Heart left ventricle (tissue), 16 donors: ENCODE measurements at places on chromosomes 5 and 9.
A peak's percentile ranks its signal among the peaks of the same experiment; 100 is the strongest.

- peak; percentile 88 for DNase-seq
Measured at GRCh38 chr9:130042885-130043653, at the start of gene FNBP1. FNBP1 (minus strand) TSS chr9:130043189; CDS start chr9:130042975, 214 bp downstream.

DNA sequence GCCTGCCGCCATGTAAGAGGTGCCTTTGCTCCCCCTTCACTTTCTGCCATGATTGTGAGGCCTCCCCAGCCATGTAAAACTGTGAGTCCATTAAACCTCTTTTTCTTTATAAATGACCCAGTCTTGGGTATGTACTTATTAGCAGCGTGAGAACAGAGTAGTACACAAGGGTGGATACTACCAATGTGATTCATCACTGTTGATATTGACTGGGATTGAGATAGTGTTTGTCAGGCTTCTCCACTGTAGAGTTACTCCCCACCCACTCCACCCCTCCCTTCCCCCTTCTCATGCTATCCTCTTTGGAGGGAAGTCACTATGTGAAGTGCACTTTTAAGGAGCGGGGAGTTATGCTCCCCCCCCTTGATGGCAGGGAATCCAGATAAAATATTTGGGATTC is 11.4 kb upstream of the CRHBP start:
- no peak for DNase-seq

- DNase-seq, result peak; percentile 45
Measured at GRCh38 chr5:179139936-179140235, 79.7 kb downstream of the ZNF354C start.

DNA sequence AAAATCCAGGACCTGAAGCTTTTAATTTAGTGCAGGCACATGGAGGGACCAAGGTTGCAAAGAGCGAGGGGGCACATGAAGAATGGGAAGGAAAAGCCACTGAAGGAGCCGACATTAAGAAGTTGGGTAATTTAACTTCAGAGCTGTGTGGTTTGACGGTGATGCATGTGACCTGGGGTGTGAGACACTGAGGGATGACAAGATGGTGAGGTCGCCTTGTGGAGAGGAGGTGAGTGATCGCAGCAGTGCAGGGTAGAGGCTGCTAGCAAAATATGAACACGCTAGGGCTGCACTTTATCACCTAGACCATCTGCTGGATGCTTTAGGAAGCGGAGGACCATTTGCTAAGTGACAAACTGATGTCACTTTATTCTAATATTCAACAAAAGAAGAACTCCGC is 339.0 kb upstream of the KIF2A start:
- no peak for DNase-seq

GRCh38 chr9:93501406-93501805 is 48.0 kb upstream of the FAM120AOS start:
- DNase-seq, result no peak

- DNase-seq, result no peak
Measured at GRCh38 chr5:114702136-114702535, 340.3 kb downstream of the KCNN2 start.

DNA sequence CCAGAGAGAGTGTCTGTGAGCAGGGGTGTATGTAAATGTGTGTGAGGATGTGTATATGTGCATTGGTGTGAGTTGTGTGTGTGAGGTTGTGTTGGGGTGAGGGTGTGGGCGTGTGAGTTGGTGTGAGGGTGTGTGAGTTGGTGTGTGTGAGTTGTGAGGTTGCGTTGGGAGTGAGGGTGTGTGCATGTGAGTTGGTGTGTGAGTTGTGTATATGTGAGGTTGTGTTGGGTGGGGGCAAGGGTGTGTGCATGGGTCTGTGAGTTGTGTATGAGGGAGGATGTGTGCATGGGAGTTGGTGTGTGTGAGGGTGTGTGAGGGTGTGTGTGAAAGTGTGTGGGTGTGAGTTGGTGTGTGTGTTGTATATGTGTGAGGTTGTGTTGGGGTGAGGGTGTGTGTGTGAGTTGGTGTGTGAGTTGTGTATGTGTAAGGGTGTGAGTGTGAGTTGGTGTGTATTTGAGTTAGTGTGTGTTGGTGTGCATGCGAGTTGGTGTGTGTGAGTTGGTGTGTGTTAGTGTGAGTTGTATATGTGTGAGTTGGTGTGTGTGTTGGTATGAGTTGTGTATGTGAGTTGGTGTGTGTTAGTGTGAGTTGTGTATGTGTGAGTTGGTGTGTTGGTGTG is 161.6 kb upstream of the IER5L start:
- DNase-seq, result no peak

GRCh38 chr5:14266171-14266570 is 123.0 kb downstream of the TRIO start:
- no peak for DNase-seq

GRCh38 chr9:93308676-93309075 is 124.7 kb downstream of the WNK2 start:
- no peak for DNase-seq

DNA sequence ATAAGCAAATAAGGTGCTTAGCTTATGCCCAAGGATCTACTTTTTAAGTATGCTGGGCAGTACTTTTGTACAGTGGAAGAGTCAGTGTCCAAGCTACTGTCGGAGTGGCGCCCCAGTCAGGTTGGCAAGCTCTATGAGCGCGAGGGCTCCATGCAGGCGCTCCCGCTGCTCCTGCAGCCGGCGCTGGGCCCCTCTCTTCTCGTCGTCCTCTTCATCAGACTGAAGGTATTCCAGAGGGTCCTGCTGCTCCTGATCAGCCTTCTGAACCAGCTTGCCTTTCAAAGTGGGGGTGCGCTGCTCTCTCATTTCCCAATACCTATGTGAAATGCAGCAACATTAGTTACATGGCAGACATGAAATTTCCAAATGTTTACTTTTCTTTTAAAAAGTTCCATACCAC is 4.6 kb upstream of the SLC35D2 start:
- DNase-seq, result no peak

DNA sequence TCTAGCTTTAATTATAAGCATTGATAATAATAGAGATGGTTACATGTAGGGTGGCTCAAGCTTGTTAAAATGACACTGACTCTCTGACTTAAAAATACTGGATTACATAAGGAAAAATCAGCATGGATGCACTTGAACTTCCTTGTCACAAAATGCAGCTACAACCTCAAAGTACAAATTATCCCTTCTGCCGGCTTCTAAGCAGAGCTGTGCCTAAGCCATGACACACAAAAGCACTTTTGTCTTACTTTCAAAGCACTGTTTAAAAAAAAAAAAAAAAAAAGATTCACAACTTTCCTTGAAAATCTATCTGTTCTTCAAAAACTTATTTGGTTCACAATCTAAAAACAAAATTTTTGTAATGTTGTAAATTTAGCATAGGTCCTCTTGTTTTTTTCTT is 36.4 kb upstream of the ZFAND5 start:
- DNase-seq, result no peak

DNA sequence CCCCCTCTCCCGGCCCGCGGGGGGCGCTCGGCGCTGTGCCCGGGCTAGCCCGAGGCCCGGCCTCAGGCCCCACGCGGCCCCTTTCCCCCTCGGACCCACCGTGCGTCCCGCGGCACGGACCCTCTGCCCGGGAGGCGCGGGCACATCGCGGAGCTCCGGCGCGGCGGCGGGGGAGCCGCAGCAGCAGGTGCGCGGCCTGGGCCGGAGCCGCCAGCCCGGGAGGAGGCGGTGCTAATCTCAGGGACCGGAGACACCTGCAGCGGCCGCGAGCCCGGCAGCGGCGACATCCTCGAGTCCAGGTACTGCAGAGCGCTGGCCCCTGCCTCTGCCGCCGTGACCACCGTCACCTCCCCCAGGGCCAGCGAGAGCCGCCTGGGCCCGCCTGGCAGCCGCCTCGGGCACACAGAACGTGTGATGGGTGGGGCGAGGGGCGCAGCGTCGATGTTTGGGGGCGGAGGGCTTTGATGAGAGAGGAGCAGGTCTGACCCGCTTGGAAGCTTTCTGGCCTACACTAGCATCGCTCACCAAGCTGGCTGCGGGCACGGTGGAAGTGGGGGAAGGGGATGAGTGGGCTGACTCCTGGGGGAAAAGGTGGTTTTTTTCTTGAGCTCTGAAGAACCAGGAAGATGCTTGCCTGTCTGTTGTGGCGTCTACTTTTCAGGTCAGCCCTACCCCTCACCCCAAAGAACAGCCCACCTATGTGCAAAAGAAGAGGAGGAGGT is 524 bp downstream of the CYFIP2 start:
- DNase-seq, result no peak

DNA sequence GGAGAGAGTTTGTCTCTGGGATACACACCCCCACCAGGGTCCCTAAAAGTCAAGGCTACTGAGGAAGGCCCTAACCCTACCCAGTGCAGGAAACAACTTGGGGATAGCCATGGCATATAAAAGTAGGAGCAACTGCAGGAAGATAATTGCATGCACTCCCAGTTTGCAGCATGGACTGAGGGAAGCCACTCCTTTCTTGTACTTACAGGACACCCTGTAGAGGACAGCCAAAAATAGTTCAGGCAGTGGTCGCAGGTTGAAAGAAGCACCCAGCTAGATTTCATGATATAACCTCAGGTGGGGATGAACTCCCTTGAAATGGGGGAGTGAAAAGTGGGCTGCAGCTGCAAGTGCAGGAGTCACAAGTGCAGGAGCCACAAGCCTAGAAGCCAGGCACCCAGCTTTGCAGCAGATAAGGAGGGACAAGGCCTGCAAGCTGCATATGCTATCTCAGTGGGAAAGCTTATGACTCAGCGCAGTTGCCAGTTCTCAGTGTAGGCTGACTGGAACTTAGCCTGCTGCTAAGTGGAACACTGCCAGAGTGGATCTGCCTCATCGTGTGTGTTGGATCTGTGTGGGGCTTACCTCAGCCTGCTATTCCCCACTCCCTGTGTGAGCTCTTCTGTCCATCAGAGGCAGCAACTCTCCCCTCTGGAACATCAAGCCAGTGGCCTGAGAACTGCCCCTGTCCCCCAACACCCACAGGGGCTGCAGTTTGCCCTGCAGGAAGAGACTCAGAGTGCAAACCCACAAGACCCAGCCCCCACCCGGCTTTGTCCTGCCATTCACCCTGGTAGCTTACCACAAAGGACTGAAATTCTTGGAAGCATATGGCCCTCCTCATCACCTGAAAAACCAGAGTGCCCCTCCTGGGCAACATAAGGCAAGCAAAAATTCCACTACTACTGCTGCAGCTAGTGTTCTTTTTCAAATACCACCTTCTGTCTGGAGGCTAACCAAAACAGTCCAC is 42.7 kb downstream of the CYLC2 start:
- DNase-seq, result peak; percentile 61

- no peak for DNase-seq
Measured at GRCh38 chr5:30040488-30041118, 1152.9 kb upstream of the CDH6 start.

- no peak for DNase-seq
Measured at GRCh38 chr9:118832371-118832770, 536.9 kb downstream of the BRINP1 start.

- no peak for DNase-seq
Measured at GRCh38 chr9:127629468-127630081, 17.5 kb downstream of the STXBP1 start.

DNA sequence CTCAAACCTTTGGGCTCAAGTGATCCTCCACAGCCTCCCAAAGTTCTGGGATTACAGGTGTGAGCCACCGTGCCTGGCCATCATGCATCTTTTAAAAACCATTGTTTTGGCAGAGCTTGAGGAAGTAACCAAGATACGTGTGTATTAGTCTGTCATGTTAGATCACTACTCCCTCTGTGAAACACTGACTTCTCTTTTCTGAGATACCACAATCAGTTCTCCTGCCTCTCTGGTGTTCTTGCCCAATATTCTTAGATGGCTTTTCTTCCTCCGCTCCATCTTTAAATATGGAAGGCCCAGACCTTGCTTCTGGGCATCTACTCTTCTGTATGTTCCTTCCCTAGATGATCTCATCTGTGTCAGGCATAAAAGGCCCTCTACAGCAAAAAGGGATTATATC is 14.2 kb upstream of the CCNB1 start:
- DNase-seq, result no peak

DNA sequence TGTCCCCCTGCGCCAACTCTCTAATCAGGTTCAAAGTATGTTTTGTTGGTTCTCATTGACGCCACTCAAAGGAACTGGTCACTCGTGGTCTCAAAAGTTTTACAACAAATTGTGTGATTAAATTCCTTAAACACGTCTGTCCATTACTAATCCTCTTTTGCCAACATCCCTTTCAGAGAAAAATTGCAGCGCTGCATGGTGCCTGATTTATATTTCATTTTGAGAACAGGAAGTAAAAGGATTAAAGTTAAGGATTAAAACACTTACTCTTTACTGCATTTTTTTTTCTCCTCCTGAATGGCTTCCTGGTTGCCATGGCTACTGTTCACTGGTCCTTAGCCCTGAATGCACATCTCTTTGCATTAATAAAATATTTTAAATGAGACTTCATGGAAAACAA is 383.5 kb downstream of the GLIS3 start:
- no peak for DNase-seq

- no peak for DNase-seq
Measured at GRCh38 chr9:100167176-100167575, 68.1 kb downstream of the INVS start.

DNA sequence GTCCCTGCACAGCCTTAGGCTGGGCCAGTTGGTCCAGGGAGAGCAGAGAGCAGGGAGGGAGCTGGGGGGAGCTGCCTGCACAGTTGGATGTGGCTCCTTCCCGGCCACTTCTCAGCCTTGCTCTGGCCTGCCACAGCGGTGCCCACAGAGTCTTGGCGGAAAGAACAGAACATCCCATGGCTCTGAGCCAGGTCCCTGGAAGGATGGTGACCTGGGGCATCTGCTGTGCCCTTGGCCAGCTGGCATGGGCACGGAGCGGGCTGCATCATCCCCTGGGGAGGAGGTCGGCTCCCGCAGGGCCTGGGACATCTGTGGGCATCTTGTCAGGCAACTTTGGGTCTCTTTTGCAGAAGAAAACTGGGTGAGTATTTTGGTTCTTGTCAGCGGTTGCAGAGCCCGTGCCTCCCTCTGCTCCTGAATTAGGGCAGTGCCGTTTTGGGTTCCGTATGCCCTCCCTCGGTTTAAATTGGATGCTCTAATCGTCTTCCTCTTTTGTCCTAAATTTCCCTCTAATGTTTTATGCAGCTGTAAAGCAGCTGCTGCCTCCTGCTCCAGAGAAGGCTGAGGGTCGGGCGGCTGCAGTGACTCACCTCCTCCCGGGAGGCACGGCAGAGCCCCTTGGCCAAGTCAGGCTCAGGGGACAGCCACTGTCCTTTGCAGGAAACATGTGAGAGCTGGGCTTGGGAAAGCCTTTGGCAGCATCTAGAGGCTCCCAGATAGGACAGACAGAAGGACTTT is 10.5 kb upstream of the NACC2 start:
- peak; percentile 80 for DNase-seq

DNA sequence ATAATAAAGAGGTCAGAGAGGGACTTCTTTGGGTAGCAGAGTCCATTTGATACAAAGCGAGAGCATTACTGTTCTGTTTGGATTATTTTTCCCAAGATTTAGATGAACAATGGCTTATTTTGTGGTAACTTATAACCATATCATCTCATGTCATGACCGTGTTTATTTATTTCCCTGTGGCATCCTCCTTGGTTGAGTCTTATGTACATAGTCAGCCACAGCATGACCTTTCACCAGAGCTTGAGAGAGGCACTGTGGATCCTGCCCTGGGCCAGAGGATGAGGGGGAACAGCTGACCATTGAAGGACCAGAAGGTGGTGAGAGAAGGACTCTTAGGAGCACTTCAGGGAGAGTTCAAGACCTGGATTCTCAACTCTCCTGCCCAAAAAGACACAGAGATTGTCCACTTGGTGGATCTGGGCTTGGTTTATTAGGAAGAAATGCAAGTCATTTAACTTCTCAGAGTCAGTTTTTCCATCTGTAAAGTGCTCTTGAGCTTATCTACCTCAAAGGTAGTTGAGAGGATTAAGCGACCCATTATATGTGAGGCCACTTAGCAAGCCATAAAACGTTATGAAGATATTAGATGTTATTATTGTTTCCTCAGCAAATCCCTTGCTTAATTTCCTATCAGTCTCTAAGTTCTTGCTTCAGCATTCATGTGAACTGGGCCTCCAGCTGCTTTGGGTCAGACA is 51.4 kb downstream of the PPIC start:
- DNase-seq, result no peak

- DNase-seq, result no peak
Measured at GRCh38 chr5:179230061-179230461, 115.2 kb downstream of the ADAMTS2 start.
